A549 treated with Hydrocortisone at 1 μM for 4 hours (cell line): ENCODE measurements at places on chromosomes 4 and X. TPM values are rescaled to one million over a fixed set of nuclear protein-coding genes. Genes with fewer than 3 reads are reported as not detected.

CLDN2 gene
- total RNA-seq, result 5.8 to 7.4 TPM (median 7.3 TPM) in 5 replicates

BEX2 gene
- total RNA-seq, result 7.1 to 12.0 TPM (median 9.3 TPM) in 5 replicates

SRPX gene
- total RNA-seq, result 7.6 to 9.1 TPM (median 8.2 TPM) in 5 replicates

NDST3 gene
- not detected in 5 replicates for total RNA-seq

RTL5 gene
- 2.1 to 2.9 TPM (median 2.3 TPM) in 5 replicates for total RNA-seq

SPIN3 gene
- 5.5 to 7.0 TPM (median 6.6 TPM) in 5 replicates for total RNA-seq

CYTL1 gene
- total RNA-seq, result not detected in 5 replicates

MTCP1 gene
- total RNA-seq, result 13.0 to 23.3 TPM (median 20.8 TPM) in 5 replicates

SSX3 gene
- not detected in 5 replicates for total RNA-seq

F8A2 gene
- not detected in 5 replicates for total RNA-seq

TCEAL6 gene
- total RNA-seq, result not detected in 5 replicates

HAND2 gene
- total RNA-seq, result 0.32 to 0.66 TPM (median 0.50 TPM) in 5 replicates

ZNF81 gene
- 4.0 to 8.2 TPM (median 6.1 TPM) in 5 replicates for total RNA-seq

CT55 gene
- total RNA-seq, result not detected in 5 replicates

GLRB gene
- total RNA-seq, result 0.71 to 0.96 TPM (median 0.90 TPM) in 5 replicates
